ENCODE measurements at places on chromosomes 16 and 17.

GRCh38 chr16:58138852-58139251 is 9.7 kb upstream of the CFAP20 start:
- DNase-seq: no peak

- no peak for DNase-seq
Observed at GRCh38 chr17:33099252-33099651, 107.6 kb downstream of the SPACA3 start.

DNA sequence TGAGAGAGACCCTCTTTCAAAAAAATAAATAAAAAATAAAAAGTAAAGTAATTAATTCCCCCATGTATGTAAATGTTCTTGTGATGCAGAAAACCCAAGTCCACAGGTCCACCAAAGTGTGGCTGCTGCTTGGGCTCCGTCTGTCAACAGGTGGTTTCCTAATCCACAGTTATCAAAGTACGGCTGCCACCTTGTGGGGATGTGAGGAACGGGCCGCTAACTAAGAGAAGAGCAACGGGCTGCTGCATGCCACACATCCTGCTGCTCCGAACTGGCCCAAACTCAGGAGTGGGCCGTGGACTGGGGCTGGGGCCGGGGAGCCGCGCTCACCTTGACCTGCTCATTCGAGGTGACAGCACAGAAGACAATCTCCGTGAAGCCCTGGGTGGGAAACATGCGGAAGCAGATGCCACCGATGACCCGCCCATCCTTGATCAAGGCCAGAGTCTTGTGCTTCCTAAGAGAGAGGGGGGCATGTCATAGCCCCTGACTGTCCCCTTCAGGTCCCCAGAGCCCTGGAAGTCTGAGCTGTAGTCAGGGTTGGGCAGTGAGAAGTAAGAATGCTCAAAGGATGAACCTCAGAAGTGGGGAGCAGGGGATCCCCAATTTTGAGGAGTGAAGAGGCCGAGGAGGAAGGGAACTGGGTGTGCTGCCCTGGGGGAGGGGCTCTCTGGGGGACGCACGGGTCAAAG is 4.3 kb downstream of the KAT2A start:
- peak; percentile 87 for DNase-seq

DNA sequence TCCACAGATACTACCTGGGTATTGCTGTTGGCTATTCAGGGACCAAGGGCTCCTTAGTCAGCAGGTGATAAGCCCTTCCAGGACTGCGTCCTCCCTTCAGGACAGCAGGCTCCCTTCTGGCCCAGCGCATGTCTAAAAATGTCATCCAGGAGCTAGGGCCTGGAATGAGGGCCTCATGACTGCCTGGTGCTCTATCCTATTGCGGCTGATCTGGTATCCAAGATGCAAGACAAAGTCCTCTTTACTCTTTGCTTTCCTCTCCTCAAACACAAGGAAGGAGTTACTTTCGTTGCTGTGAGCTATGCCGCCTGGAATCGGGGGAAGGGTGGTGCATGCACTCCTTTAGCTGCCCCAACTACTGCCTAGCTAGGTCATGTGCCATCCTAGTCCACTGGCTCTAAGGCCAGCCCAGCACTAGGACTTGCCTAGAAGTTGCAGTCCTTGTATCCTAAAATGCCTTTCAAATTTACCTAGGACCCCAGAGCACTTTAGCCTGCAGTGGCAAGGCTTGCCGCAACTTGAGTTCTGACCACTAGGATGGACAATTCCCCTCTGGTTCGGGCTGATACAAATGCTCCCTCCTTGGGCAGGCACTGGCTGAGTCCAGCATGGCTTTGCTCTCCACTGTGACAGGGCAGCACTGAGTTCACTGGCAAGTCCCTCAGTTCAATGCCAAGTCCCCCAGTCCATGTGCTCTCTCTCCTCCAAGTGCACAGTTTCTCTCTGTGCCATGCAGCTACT is 10.1 kb upstream of the TMEM219 start:
- no peak for DNase-seq
